ENCODE measurements at places on chromosomes 7 and 10.

GRCh38 chr10:89069589-89069988, 79.0 kb downstream of the FAS start:
- DNase-seq, result no peak

DNA sequence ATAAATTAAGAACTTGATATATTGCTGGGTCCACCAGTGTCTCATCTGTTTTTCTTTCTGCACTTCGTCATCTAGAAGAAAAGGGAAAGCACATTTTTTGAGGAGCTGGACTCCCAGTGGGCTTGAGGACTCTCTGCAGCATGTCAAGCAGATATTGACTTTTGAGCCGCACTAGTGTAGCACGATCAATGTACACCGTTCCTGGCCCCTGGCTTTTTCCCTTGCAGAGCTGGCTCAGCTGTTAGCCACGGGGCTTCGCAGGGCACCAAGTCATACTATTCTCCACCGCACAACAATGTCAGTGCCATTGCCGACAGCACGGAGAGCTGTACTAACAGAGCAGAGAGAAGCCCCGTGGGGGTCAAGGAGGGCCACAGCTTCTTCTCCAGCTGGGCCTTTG, 235.4 kb upstream of the HABP2 start:
- DNase-seq, result no peak

GRCh38 chr10:92119340-92119739, 171.5 kb downstream of the CPEB3 start:
- DNase-seq, result no peak

DNA sequence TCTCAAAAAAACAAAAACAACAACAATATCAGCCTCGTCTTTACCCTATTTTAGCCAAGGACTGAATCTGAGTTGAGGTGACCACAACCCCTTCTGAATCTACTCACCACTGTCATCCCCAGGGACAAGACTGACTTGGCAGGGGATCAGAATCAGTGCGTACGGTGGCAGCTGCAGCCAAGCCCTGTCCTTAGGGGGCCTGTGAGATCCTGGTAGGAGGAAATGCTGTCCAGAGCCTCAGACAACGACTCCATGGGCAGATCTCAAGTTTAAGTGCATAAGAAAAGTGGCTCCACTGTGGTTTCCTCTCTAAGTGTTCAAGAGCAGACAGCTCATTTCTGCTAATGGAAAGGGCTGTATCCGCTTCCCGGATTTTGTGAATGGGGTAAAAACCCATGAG, 22.4 kb upstream of the CYTH3 start:
- no peak for DNase-seq

GRCh38 chr7:15985587-15986384, 299.3 kb upstream of the MEOX2 start:
- no peak for DNase-seq

DNA sequence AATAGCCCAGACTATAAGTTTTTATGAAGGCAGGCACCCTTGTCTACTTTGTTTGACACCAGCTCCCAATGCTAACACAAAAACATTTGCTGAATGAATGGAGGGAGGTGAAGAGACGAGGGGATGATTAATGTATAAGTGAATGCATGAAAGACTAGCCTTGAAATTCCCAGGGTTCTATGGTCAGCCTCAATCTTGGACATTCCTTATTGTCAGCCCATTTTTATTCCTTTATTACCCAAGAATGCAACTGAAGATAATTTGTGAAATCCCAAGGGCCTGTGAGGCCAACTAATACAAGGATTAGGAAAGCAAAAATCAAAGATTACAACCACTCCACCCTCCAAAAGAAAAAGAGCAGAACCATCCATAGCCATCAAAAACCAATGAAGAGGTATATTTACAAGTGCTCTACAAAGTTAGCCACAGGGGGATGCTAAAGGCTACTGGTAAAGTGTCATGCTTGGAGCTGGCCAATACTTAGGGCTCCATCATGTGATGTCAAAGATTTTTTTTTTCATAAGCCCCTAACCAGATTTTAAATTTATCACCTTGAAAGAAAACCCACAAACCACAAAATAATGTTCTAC, 40.0 kb upstream of the ASAH2 start:
- no peak for DNase-seq

GRCh38 chr7:64863021-64863420, 40.1 kb upstream of the ZNF273 start:
- DNase-seq, result no peak

DNA sequence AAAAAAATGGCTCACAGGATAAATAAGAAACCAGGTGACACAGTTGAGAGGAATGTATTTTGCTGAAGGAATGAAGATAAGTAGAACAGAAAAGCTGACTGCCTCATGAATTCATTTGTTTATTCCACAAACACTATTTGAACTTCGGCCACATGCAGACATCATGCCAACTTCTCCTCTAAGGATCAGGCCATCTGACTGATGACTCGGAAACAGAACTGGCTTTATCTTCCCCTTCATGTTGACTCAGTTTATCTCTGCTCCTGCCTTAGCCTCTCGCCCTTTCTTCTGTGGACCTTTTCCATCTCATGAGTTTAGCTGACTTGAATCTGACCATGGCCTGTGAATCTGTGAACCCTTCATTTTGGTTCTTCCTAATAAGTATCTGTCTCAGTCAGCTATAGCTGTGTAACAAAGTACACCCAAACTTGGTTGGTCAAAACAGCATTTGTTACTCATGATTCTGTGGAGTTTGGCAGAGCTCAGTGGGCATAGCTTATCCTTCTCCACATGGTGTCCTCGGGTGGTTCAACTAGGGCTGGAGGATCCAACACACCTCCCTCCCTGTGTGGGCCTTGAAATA, 44.0 kb upstream of the GRID1 start:
- DNase-seq, result no peak

DNA sequence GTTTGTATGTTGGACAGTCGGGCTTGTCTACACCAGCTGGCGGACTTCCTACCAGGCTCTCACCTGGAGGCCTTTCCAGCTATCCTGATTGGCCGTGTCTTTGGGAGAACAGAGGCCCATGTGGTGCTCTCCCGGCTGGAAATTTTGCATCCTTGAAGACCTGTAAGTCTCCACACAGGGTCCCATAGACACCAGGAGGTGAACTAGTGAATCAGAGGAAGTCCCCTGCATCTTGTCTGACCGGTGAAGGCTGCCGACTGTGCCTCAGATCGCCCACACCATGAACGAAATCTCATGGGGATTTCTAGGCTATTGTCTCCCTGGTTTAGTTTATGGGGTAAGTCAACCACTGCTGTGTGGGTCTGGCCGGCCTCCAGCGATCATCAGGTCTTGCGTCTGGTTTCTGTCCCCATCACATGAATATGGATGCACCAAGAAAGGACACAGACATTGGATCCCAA, 108.4 kb upstream of the LYZL2 start:
- no peak for DNase-seq

Measured in activated CD8-positive, alpha-beta memory T cell treated with anti-CD3 and anti-CD28 coated beads, Interleukin-2, amount 10 ng/mL, durations not matched to agents 7 days and 5 days (primary cell).